ENCODE measurements at places on chromosomes 7 and 10. TPM values are rescaled to one million over a fixed set of nuclear protein-coding genes. Genes with fewer than 3 reads are reported as not detected.

DNA sequence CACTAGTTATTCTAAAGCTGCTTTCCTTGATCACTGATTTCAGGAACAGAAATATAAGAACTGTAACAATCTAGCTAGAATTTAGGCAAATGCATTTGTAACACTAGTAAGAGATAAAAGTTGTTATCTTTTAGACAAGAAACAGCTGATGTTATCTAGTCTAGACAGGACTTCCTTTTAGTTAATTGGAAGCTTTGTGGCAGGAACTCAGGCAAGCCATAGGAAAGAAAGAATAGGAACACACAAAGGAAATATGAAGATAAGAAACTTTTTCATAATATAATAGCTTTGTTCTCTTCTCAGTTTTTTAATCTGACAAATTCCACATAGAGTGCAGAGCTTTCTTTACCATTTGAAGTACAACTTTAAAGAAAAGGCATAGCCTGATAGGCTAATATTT, 59.0 kb upstream of the AGR3 start:
- no peaks in the 10 kb centered on the region for H3K27me3 ChIP-seq
- no peak overlapping the region for H3K4me3 ChIP-seq
- no peaks in the 10 kb centered on the region for H3K4me1 ChIP-seq

Gene TAS2R5
- 0.22 TPM for total RNA-seq

Gene UTF1
- not detected for total RNA-seq

DNA sequence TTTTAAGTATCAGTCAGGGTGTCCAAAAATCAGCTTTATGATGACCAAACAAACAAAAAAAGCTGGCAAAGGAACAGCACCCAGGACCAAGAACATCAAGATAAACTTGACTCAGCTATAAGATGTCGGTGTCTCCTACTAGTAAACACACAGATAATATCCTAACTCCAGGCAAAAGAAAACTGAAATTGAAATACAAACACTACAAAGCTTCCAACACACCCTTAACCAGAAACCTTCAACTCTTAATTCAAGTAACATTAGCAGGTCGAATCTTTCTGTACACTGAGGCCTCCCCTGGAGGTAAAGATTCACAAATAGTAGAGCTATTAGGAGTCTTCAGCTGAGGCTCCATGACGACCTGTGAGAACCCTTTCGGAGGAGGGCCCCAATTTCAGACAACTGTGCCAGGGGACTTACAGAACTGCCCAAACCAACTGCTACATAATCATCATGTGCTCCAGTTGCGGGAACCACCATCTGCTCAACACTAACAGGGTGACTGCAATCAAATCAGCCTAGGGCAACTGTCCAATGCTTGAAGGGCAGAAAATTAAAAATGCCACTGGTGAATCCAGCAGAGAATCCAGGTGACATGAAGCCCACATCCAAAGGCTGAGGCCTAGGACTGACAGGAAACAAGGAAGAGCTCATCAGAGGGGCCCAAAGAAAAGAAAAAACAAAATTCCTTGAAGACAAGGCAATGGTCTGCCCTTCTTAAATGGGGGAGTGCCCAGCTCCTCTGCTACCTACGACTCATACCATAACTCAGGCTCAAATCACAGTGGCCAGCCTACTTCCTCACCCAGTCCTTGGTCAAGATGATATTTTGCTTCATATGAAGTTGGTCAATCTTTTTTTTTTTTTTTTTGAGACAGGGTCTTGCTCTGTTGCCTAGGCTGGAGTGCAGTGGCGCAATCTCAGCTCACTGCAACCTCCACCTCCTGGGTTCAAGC, 20.0 kb downstream of the XPNPEP1 start:
- H3K4me1 ChIP-seq, result peaks cover 43% of the 10 kb centered on the region
- no peaks in the 10 kb centered on the region for H3K27me3 ChIP-seq
- DNase-seq, result no peak
- no peak overlapping the region for H3K4me3 ChIP-seq
- H3K36me3 ChIP-seq, result no peaks in the 10 kb centered on the region
- H3K27ac ChIP-seq, result no peak overlapping the region

DNA sequence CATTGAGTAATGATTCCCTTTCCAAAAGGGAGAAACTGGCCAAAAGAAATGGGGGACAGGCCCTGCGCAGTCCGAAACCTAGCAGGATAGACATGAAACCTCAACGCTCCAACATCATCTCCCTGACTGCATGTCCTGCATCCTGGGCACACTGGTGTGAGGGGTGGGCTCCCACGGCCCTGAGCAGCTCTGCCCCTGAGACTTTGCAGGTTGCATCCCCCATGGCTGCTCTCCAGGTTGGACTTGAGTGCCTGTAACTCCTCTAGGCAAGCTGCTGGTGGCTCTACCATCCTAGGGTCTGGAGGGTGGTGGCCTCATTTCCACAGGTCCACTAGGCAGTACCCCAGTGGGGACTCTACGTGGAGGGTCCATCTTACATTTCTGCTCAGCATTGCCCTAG, 16.3 kb upstream of the CRYGN start:
- no peaks in the 10 kb centered on the region for H3K27me3 ChIP-seq
- no peak overlapping the region for H3K4me3 ChIP-seq
- H3K4me1 ChIP-seq, result peaks cover 6% of the 10 kb centered on the region

GRCh38 chr7:149228831-149229471, 10.5 kb upstream of the ZNF212 start:
- H3K4me3 ChIP-seq, result no peak overlapping the region
- DNase-seq, result no peak
- no peak overlapping the region for H3K27ac ChIP-seq
- no peaks in the 10 kb centered on the region for H3K27me3 ChIP-seq

DNA sequence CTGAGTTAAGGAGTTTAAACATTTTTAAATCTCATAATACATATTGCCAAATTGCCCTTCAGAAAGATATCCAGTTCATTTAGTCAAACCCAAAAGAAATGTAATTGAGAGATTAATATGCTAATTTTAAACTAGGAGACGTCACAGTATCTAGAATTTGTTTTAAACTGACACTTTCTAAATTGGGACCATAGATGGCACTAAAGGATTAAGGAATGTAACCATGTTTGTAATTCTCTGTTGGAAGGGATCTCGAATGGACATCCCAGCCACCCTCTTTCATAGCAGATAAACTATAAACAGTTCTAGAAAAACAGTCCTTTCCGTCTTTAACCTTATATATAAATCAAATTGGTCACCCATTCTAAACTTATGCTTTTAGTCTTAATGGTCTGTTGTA, 30.0 kb upstream of the SAMD9L start:
- H3K27ac ChIP-seq, result no peak overlapping the region
- no peaks in the 10 kb centered on the region for H3K36me3 ChIP-seq
- no peaks in the 10 kb centered on the region for H3K4me1 ChIP-seq
- H3K27me3 ChIP-seq, result no peaks in the 10 kb centered on the region
- DNase-seq, result no peak

DNA sequence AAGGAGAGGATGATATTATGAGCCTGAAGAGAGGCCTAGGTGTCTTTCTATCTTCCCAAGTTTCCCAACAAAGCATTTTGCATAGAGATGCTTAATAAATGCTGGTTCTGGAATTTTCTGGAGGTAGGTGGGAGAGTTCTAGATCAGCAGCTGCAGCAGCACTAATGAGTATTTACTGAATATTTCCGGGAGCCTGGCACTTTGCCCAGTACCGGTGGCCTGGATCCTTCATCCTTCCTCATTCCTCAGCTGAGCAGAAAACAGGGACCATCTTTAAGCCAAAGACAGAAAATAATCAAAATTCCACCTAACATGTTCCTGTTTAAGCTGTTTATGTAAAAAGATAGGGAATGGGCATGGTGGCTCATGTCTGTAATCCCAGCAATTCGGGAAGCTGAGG, 813.2 kb upstream of the AUTS2 start:
- no peak overlapping the region for H3K27ac ChIP-seq
- H3K36me3 ChIP-seq, result no peaks in the 10 kb centered on the region
- no peak overlapping the region for H3K4me3 ChIP-seq
- no peaks in the 10 kb centered on the region for H3K27me3 ChIP-seq
